ENCODE measurements at places on chromosomes 13 and 19.

DNA sequence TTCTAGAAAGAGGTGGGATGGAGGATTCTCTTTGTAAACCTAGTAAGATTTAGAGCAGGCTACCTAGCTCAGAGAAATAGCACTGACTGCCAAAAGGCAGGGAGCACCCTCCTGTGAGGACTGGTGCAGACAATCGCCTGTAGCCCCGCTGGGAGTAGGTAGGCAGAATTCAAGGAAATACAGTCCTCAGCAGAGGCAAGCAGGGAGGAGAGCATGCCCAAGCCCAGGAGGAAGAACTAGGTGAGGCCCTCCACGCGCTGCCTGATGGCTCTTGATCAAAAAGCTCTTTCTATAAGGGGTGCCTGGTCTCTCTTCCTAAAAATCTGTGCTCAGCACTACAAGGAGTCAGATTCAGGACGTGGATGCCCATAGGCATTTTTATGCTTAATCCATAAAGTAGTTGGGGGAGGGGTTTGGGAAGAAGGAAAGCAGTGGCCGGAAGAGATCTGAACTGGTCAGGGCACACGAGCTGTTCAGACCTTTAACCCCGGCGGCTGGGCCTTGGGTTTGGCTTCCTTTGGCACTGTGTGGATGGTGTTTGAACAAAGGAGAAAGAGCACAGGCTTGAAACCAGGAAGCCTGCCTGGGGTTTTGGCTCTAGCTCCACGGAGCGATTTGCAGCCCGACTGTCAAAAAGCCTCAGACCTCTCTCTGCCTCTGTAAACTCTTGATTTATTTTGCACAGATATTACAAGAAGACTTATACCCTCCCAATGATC, 320.6 kb downstream of the FOXO1 start:
- no peak for DNase-seq

DNA sequence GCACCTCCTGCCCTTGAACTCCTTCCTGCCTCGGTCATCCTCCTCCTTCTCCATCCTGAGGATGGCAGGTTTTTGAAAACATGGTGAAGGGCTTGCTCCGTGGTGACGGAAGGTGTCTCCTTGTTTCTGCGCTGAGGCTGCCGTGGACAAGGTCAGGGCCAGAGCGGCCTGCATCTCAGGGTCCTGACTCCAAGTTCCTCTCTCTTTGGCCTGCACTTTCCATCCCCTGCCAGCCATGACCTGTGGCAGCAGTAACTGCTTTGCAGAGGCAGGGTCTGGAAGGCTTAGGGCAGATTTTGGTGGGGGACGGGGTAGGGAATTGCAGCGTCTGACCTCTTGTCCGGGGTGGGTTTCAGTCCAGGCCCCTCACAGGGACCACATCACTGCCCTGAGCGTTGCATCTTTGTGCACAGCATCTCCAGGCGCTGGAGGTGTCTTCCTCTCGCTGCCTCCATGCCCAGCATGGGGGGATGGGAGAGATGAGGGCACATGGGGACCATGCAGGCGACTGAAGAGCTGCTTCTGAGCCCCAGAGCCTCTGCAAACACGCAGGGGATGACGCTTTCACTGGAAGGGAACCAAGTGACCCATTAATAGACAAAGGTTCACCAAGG, 216.8 kb downstream of the TEX29 start:
- no peak for DNase-seq

DNA sequence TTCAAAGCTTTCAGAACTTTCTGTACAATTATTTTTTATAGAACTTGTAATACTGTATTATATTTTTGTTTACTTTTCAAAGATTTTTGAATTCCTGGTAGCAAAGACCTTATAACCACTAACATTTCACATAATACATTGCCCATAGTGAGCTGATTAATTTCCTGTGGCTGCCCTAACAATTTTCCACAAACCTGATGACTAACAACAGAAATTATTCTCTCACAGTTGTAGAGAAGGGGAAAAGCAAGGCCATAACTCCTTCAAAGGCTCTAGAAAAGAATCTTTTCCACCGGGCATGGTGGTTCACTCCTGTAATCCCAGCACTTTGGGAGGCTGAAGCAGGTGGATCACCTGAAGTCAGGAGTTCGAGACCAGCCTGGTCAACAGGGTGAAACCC, 19.1 kb downstream of the KLF12 start:
- DNase-seq = no peak

DNA sequence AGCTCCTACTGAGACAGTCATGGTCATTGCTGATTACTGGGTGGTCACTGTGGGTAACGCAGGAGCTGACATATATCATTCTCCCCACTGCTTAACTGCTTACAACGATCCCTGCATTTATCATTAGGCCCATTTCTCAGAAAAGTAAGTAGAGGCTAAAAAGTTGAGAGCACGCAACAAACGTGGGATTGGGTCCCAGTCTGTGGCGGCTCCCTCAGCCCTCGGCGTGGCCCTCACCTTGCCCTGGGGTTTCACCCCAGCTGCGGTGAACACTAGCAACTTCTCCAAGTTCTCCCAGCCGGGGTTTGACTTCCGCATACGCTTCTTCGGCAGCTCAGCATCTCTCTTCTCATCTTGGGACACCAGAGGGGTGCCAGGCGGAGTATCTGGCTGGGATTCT, 2.5 kb downstream of the PNKP start:
- no peak for DNase-seq

DNA sequence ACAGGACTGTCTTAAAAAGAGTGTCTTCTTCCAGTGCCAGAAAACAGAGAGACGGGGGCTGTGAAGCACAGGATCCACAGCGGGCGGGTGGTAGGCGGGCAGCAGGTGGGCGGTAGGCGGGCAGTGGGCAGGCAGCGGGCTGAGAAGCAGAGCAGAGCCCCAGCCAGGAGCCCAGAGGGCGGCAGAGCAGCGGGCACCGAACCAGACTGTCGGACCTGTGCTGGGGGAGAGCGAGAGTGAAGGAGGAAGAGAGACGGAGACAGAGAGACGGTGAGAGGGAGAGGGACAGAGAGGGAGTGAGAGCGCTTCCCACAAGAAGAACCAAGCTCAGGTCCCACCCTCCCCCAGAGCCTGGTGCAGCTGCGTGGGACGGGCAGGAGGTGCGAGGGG, 30.3 kb downstream of the RASA3 start:
- no peak for DNase-seq

DNA sequence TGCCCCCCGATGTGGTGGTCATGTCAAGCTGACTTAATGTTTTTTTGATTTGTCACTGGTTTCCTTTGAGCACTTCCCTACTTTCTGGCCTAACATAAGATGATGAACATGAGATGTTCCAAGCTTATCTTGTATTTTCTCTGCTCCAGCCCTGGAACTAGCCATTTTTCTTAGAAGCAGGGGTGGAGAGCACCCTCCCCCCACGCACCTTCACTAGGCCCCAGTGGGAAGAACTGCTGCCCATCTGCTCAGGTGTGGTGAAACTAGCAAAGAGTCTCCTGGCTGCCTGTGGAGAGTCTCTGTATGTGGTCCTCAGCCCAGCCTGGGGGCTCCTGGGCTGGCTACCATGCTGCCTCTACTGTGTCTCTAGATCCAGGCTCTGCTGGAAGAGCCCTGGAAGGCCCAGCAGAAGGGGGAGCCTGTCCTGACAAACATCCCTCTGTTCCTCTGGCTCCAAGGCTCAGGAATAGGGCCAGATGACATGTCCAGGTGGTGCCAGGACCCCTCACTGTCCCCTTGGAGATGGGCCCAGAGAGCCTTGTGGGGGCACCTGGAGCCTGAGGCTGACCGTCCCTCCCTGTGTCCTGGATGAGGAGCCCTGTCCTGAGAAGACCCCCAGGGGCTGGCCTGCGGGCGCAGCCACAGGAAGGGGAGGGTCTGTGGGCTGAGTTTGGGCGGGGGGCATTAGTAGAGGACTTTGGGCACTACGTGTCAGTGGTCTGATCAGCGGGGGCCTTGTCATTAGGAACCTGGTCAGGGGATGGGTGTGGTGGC, 4.8 kb upstream of the ZNF14 start:
- DNase-seq = no peak

All from left ventricle myocardium inferior (tissue), 1 donor.